Caudate nucleus (tissue), 63 donors: ENCODE measurements at places on chromosomes 2 and 18.

GRCh38 chr2:124915567-124915966, 890.5 kb downstream of the CNTNAP5 start:
- DNase-seq, result no peak

- DNase-seq, result peak; percentile 26
These were observed 74.5 kb downstream of the INPP4A start for GRCh38 chr2:98519156-98519555.

DNA sequence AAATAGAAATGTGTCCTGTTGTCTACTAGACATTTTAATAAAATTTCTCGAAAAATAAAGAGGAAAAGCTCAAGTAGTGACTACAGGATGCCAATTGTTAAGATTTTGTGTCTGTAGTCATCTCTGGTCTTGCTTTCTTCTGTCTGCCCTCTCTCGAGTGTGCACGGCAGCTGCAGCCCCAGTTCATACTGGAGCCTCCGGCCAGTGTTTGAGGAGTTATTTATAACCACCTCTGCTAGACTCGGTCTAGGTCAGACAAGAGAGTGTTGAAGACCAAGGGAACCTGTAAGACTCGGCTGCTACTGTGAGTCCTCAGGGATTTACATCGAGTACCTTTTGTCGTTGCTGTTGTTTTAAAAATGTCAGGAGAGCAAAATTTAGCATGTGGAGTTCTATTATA, 810.1 kb upstream of the POU3F3 start:
- no peak for DNase-seq

- no peak for DNase-seq
These were observed 13.3 kb upstream of the TCF7L1 start for GRCh38 chr2:85119900-85120299.

DNA sequence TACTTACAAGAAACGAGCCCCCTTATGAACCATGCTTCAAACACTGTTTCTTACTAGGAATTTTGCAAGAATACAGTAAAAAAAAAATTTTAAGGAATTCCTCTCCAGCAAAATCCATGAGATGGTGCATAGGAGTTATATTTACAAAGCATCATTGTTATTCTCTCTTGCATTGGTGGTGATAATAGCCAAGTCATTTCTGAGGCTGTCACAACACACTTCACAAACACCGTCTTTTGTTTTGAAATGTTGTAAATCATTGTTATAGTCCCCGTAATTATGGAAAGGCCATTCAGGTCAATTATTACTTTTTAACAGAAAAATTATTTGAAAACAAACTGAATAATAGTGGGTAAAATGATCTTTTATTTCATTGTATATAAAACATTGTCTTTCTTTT, 60.1 kb downstream of the DYNC1I2 start:
- DNase-seq, result no peak

DNA sequence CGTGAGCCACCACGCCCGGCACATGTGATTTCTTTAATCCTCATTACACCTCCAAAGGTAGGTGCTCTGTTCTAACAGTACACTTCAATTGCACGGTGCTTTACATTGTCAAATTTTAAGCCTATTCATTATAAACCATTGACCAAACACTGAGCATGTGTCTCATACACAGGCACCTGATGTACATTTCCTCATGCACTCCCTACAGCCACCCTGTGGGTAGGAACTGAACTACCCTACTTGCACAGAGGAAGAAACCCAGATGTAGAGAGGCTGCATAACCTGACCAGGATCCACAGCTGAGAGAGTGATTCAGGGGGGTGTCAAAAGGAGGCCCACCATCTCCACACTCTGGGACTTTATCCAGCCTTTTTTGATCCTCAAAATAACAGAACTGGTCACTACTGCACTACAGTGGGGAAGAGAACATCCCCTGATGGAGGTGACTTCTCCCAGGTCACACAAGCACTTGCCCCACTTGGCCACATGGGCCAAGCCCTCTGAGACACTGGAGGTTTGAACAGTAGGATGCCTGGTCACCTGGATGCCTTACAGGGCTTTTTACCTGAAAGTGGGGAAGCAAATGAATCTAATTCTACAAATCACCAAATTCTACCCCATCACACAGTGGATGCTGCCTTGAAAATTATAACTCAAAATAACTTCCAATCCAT, 6.9 kb upstream of the DPYSL5 start:
- no peak for DNase-seq

DNA sequence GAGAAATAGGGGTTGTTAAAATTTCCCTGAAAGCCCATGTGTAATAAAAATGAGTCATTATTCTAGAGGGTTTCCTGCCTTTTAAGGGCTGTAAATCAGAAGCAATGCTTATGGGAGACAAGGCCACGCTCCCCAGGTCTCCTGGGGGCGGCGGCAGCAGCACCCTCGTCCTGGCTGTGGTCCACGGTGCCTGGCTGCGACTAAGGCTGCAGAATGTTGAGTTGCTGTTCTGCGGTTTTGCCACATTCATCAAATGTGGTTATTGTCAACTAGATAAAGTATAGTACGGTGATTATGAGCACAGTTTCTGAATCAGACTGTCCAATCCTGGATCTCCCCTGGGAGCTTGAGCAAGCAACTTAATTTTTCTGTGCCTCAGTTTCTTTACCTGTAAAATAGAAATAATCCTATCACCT, 11.9 kb upstream of the AGFG1 start:
- no peak for DNase-seq

DNA sequence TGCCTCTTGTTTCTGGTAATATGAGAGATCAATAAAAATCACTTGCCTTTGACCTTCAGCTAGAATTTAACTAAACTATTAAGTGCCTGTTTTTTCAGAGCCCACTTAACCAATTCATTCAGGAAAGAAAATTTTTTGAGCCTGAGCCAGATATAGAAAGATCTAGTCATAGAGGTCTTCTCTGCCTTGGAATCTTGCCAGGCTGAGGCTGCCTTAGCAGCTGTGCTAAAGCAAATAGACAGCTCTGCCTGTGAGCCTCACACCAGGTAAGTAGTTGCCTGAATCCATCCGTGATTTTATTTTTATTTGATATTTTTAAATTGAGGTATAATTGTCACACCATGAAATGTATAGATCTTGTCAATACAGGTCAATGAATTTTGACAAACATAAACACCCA, 27.4 kb downstream of the EVX2 start:
- DNase-seq, result no peak

GRCh38 chr18:36757081-36757480, 71.7 kb downstream of the TPGS2 start:
- no peak for DNase-seq

GRCh38 chr2:224595518-224595917, 10.4 kb upstream of the CUL3 start:
- DNase-seq, result no peak

DNA sequence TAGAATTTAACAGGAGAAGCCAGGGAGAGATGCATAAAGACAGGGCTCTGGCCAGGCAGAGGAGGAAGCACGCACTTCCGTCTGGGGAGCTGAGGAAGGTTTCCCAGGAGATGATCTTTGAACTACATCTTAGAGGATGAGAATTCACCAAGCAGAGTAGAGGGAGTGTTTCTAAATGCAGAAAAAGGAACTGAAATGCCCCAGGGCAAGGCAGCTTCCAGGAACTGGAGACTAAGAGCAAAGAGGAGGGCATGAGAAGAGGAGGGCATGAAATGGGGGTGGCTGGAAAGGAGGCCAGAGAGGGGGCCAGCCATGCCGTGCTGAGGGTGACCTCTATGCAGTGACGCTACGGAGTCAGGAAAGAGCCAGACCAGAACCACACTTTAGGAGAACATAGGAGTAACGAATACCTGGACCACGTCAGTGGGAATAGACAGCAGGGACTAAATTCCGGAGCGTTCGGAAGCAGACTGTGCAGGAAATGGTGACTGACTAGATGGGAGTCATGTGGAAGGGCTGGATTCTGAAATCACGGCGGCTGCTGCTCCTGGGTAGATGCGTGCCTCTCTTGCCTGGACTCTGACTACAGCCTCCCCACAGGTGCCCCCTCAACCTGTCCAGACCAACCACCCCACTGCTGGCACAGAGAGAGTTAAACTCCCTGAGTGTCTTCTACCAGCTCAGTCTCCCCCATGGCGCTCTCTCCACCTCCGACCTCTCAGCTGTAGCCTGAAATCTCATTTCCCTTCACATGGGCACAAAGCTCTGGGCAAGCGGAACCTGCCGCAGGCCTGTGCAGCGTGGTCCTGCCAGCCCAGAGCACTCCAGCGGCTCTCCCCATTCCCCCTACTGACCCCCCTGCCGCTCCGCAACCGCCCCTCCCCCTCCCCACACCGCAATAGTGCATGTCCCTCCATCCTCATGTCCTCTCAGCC, 87.0 kb upstream of the RTN4 start:
- DNase-seq, result no peak

- peak; percentile 78 for DNase-seq
These were observed 415 bp upstream of the MCFD2 start for GRCh38 chr2:46915811-46916630.

GRCh38 chr2:30231996-30232800, 864 bp downstream of the LBH start:
- no peak for DNase-seq

- no peak for DNase-seq
These were observed 236.7 kb downstream of the FHOD3 start for GRCh38 chr18:36534154-36534688.

DNA sequence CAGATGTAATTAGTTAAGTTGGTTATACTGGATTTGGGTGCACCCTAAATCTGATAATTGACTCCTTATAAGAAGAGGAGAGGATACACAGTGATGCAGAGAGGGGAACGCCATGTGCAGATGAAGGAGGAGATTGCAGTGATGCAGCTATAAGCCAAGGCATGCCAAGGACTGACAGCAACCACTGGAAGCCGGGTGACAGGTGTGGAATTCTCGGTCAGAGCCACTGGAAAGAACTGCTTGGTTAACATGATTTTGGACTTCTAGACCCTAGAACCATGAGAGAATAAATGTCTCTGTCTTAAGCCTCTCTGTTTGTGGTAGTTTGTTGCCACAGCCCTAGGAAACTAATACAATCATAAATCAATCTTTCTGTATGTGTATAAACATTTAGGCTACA, 403.3 kb upstream of the CDH20 start:
- DNase-seq, result no peak

GRCh38 chr18:41532344-41533086, 422.5 kb upstream of the PIK3C3 start:
- no peak for DNase-seq

GRCh38 chr2:173749315-173749714, 215.9 kb downstream of the SP3 start:
- DNase-seq, result no peak

DNA sequence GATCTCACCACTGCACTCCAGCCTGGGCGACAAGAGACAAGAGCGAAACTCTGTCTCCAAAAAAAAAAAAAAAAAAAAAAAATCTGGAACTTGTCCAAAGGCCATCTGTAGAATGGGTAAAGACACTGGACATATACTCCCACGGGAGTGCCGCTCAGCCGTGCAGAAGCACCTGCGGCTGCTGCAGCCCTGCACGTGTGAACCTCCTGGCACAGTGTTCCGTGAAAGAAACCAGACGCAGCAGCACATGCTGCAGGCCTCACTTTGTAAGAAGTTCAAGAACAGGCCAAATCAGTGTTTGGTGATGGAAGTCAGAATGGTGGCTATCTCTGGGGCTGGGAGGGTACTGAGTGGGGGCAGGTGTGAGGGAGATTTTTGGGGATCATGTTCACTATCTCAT, 6.5 kb downstream of the CHRND start:
- no peak for DNase-seq

DNA sequence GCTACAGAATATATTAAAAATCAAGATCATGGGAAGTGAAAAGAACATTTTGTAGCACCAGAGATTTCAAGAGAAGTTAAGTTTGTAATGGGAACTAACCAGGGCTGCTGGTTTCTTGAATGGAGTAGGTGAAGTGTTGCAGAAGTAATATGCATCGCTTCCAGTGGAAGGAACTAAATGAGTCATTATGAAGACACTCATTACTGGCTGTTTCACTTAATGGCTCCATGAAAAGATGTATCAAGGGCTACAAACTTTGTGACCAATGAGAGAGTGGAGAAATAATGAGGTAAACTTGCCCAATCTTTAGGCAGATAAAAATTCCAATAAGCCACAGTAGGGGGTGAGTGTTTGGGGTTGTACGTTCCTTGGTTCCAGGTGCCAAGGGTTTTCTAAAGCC, 380.4 kb upstream of the POU3F3 start:
- DNase-seq, result no peak
